Adrenal gland (tissue), 19 donors: ENCODE measurements at places on chromosomes 7 and 10. TPM values are rescaled to one million over a fixed set of nuclear protein-coding genes. Genes with fewer than 3 reads are reported as not detected.

GRCh38 chr10:62352356-62352970 lies 21.7 kb upstream of the ZNF365 start:
- no peak for DNase-seq

DNA sequence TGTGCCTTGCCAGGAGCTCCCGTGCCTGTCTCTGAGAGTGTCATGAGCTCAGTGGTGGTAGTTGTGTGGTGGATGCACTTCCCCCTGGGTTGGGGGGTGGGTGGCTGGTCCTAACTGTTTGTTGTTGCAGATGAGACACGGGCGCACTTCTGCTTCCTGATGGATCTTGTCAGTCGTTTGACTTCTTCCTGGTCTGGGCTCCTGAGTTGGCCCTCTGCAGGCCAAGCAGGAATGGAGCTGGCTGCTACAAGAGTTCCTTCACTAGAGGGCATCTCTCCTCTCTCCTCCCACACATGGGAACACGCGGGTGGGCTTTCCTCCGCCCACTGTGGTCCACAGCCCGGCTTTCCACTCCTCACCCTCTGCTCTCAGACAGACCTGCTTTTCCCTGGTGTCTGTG lies 82.0 kb downstream of the BMS1 start:
- DNase-seq: no peak

GRCh38 chr10:51696251-51696650 lies 3.1 kb downstream of the CSTF2T start:
- DNase-seq: no peak

GRCh38 chr7:157318015-157318706 lies 18.6 kb upstream of the DNAJB6 start:
- peak; percentile 42 for DNase-seq

DNA sequence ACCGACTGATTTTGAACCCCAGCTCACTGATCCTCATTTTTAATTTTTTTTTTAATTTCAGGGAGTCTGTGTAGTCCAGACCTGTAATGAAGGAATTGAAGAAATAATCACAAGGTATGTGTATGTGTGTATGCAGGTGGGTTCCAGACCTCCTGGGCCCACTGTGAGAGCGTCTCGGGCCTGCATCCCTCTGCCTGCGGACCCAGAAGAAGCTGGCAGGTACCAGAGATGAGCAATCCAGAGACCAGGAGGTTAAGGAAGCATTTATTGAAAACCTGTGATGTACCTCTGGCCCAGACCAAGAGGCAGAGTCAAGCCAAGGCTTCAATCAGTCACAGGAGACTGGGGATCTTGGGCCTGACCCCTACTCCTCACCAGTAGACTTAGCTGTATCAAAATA lies 10.8 kb downstream of the SYCE1 start:
- DNase-seq: no peak

- DNase-seq: no peak
Measured at GRCh38 chr7:4681218-4681851, 760 bp upstream of the FOXK1 start.

GRCh38 chr7:71854546-71855397 lies 557.4 kb downstream of the CALN1 start:
- DNase-seq: no peak

- DNase-seq: no peak
Measured at GRCh38 chr7:156621652-156622051, 18.9 kb upstream of the RNF32 start.

DNA sequence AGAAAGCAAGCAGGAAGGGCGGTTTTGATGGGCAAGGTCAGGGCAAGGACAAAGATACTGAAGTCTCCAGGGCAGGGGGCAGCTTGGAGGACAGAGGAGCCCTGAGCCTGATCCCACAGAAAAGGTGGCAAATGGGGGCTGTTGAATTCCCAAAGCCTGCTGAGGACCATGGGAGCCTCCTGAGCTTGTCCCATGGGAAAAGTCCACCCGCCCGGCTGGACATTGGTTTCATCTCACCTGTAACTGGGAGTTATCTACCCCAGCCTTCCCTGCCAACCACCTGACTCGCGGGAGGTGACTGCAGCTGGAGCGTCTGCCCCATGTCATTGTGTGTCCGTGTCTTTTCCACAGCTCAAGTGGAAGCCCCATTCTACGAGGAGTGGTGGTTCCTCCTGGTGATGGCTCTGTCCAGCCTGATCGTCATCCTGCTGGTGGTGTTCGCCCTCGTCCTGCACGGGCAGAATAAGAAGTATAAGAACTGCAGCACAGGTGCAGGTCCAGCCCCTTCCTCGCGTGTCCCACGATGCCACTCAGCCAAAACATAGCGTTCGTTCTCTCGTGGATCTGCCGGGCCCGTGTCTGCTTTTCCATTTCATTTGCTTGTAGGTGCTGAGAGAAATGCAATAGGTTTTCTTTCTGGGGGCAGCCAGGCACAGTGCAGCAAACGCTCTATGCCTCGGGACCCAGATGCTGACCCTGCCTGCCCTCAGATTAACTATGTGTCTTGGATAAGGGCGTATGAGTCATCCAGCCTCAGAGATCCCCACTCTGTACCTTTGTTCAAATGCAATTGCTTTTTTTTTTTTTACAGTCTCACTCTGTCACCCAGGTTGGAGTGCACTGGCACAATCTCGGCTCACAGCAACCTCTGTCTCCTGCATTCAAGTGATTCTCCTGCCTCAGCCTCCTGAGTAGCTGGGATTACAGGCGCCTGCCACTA lies 444.5 kb upstream of the FOXK1 start:
- DNase-seq: no peak

- no peak for DNase-seq
Measured at GRCh38 chr7:34191771-34192479, 286.6 kb downstream of the BMPER start.

DNA sequence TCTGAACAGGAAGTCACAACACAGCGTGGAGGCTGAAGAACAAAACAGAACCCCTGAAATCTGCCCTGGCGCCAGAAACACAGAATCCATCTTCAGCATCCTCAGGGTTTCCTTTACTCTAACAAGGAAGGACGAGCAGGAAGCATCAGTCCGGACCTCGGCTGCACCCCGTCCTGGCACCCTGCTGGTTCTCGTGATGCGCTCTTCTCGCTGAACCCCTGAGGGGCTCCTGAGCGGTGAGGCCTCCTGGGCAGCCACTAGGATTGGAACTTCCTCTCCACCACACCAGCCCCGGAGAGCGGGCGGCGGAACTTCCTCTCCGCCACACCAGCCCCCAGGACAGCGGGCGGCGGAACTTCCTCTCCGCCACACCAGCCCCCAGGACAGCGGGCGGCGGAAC lies 461.9 kb downstream of the PTPRN2 start:
- DNase-seq: no peak

GRCh38 chr10:78304091-78305045 lies 270.7 kb downstream of the RPS24 start:
- DNase-seq: peak; percentile 20

- peak; percentile 88 for DNase-seq
Measured at GRCh38 chr10:101272229-101272868, 43.1 kb upstream of the LBX1 start.

GRCh38 chr10:30849231-30850035 lies 182.2 kb downstream of the ZNF438 start:
- no peak for DNase-seq

- DNase-seq: no peak
Measured at GRCh38 chr10:86918022-86918471, 39.4 kb downstream of the MMRN2 start.

Gene VAX1
- not detected for total RNA-seq

GRCh38 chr10:72712136-72712535 lies 20.2 kb downstream of the MCU start:
- no peak for DNase-seq

DNA sequence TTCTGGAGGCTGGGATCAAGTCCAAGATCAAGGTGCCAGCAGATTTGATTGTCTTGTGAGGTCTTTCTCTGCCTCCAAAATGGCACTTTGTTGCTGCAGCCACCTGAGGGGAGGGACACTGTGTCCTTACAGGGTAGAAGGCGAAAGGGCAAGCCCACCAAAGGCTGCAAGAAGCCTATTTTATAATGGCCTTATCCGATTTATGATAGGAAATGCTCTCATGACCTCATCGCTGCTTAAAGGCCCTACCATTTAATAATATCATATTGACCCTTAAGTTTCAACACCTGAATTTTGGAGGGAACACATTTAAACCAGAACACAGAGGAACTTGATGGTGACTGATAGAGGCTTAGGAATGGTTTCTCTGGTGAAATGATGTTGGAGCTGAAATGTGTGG lies 296.5 kb downstream of the TWIST1 start:
- DNase-seq: no peak

Gene TRIM8
- 114 TPM for total RNA-seq

GRCh38 chr7:1311406-1312135 lies 78.9 kb downstream of the UNCX start:
- no peak for DNase-seq

- DNase-seq: no peak
Measured at GRCh38 chr10:115871855-115872254, 401.2 kb downstream of the GFRA1 start.

DNA sequence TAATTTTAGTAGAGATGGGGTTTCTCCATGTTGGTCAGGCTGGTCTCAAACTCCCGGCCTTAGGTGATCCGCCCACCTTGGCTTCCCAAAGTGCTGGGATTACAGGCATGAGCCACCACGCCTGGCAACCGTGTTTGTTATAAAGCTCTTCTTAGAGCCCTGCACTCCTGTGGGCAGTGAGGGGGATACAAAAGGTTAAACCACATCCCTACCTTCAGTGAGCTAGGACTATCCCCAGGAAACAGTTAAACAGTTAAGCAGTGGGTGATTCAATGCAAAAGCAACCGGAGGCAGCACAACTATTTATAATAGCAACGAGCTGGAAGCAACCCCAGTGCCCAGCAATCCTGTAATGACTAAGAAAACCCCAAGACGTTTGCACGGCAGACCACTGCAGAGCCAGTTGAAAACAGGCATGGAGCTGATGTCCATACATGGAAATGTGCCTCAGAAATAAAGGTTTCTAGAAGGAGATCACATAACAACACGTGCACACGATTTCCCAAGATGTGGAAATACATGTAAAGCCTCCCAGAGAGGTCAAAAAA lies 107.2 kb upstream of the LYZL2 start:
- DNase-seq: peak; percentile 3

DNA sequence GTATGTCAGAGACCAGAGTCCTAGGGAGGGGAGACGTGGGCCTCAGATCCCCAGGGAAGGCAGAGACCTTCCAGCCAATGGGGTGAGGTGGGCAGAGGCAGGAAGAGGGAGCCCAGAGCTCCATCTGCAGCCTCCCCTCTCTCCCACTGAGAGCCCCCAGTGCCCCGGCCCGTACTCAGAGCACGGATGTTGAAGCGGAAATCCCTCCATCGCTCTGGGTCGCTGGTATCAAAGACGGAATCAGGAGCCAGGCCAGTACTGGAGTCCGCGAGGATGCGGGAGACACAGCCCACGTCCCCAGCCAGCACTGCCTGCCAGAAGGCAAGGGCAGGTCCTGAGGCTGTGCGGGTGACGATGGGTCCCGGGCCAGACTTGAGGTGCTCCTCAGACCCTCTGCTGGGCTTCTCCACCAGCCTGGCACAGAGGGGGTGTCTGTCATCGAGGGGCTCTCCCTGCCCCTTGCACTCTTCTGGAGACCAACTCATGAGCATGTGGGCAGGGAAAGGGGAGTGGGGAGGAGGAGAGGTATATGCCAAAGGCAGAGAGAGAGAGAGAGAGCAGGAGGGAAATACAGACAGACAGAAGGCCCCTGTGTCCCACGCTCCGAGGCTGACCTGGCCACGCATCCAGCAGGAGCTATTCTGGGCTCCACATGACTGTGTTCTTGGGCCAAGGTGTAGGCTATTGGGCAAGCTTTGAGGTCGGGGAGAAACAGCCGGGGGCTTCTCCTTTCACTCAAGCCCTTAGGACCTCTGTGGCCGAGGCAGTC lies at the start of gene ASB10:
Gene ASB10 (minus strand): TSS at position 611 of the 769 bp plus-strand sequence. CDS start 120 bp downstream, at position 491.
- DNase-seq: no peak

GRCh38 chr10:117936141-117936540 lies 110.6 kb downstream of the RAB11FIP2 start:
- no peak for DNase-seq

DNA sequence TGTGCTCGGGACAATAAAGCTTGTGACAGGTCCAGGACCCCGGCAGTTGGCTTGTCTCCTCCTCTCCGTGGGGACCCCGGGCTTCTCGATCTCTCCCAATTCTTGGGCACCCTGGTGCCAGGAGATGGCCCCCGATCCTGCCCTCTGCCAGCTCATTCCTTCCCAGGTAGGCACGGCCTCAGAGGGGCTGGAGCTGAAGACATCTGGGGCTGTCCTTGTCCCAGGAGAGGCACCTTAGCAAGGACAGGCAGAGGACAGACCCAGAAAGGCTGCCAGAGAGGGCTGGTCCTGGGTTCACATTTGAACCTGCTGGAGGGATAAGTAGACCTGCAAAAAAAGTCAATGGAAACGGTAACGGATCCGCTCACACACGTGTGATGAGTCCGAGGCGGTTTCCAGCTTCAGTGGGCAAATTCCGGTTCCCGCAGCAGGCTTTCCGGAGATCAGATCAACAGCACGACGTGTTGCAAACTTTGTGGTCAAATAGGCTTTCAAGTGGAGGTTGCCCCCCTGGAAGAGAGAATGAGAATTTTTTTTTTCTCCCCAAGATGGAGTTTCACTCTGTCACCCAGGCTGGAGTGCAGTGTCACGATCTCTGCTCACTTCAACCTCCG lies 47.7 kb upstream of the GTF2IRD1 start:
- DNase-seq: no peak

GRCh38 chr10:128489324-128490247 lies 363.4 kb upstream of the MKI67 start:
- DNase-seq: no peak
